ENCODE measurements at places on chromosomes 1 and 21.

- no peak for DNase-seq
Observed at GRCh38 chr1:19385869-19386591, 73.9 kb downstream of the SLC66A1 start.

DNA sequence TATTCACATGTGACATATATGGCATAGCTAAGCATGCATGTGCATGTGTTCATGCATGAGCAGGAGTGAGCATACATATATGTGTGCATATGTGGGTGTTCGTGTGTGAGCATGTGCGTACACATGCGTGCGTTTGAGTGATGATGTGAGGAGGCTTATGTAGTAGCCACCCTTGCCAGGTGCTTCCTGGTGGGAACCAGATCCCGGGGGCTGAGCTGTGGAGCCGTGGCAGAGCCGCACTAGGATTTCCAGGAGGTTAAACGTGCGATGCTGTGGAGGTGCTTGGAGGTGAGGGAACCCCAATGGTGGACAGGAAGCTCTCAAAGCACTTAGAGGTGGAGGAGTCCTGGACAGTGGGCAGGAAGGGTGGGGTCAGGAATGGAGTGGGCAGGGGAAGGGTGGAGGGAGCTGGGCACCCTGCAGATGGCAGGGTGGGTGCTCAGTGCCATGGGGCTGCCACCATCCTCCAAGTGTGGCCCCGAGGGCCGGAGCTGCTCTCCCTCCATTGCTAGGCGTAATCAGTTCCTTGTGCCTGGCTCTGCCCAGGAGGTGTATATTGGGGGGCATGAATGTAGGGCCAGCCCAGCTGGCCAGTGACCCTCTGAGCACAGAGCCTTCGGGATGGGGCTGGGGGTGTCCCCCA, 48.5 kb downstream of the COL18A1 start:
- DNase-seq, result no peak

- DNase-seq, result no peak
Observed at GRCh38 chr1:168907053-168907452, 178.0 kb upstream of the DPT start.

- no peak for DNase-seq
Observed at GRCh38 chr1:247298701-247299100, 33.0 kb downstream of the ZNF496 start.

- DNase-seq, result no peak
Observed at GRCh38 chr1:212675675-212676074, 24.0 kb downstream of the BATF3 start.

GRCh38 chr1:2606396-2606880, 19.9 kb downstream of the PRXL2B start:
- DNase-seq, result no peak

DNA sequence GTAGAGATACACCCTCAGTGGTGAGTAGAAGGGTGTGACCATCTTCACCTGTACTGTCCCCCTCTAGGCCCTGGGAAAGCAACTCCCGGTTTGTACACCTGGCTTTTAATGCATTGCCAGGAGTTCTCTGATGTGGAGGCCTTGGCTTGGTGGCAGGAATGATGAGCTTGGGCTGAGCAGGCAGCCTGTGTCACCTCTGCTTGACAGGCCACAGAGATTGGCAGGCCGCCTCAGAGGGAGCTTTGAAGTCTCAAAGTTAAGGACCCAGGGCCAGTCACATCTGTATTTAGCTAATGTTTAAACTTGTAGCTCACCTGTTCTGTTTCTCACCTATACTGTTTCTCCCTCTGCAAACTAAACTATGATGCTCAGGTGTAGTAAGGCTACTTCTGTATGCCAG, 28.5 kb downstream of the HUNK start:
- no peak for DNase-seq

DNA sequence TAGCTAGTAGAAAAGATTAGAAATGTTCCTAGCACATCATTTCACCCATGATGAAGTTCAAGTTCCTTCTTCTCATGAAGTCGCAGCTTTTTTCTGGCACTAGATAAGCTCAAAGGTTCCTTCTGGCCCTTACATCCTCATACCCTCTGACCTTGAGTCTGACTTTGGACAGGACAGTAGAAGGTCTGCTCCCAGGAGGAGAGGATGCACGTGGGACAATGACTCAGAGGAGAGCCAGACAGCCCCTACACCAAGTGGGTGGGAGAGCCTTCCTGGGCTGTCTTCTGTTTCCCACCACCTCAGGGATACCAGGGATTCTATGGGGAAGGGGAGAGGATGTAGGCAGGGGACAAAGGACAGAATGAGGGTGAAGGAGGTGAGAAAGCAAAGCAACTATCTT, 86.0 kb downstream of the HHIPL2 start:
- DNase-seq, result no peak

GRCh38 chr1:5986018-5986417, 6.2 kb downstream of the NPHP4 start:
- DNase-seq, result no peak

DNA sequence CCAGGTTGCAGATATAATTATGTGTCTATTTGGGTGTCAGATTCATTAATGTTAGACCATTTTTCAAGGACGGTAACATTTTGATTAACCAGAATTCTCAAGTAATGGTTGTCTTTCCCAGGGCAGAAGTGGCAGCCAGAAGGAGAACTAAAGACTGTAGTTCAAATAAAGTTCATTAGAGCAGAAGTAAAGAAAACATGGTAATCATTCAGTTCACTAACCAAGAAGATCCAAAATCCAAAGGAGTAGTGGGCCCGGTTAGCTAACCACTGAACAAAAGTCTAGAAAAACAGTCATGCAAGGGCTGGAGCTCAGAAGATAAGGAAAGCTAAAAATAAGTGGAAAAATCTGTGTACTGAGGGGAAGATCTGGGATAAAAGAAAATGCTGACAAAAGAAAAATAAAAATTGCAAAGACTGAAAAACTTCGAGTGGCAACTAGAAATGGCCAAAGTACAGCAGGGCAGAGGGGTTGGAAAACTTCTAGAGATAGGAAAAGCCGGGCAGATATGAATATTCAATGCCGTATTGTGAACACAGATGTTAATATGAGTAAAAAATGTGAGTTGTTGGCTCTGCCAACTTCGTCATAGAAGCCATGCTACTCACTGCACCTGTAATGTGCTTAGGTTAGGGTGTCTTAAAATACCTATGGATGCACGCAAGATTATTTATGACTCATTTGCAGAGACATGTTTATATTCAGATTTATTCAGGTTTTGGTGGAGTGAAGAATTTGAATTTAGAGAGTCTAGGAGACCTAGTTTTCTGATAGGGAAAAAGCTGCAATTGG, 925.9 kb downstream of the LTN1 start:
- no peak for DNase-seq

DNA sequence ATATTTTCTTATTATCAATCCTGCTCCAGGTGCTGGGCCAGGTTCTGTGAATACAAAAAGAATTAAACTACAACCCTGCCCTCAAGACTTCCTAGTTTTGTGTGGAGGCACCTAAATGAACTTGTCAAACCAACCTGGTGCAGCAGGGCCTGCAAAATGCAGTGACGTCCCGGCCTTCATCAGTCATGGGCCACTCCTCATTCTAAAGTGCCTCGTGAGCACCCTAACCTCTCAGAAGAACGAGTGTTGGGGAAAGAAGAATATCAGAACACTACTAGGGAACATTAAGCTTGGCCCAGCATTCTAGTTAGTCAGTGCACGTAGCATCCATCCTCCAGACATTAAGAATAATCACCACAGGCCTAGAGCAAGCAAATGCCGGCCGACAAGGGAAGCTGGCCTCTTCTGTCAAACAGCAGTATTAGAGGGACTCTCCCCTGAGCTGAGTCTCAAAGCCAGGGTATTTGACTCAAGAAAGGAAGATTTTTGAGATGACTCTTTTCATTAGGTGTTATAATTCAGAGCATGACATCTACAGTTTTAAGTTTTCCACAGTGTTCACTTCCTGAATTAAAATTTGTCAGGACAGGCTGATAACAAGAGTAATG, 137.9 kb downstream of the SLC45A1 start:
- no peak for DNase-seq

DNA sequence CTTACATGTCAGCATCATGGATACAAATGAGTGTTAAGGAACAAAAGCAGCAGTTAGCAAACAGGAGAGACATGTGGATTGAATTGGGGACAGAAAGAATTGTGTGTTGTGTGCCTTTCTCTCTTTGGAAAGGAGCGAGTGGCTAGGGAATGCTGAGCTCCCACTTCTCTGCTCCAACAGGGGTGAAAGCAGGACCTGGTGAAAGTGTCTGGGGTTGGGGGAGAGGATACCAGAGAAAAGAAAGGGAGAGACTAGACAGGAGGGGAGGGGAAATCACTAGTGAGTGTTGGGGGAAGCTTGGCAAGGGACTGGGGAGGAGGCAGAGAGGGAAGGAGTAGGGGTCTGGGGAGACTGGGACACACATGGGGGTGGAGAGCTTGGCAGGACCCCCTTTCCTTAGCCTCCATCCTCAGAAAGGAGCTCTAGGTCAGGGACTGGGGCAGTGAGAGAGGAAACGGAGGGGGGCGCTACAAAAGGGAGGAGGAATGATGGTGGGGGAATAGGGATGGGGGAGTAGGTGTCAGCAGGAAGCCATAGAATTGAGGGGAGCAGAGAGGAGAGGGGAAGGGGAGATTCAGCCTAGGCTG, 2.2 kb downstream of the KIRREL1 start:
- no peak for DNase-seq

GRCh38 chr1:235326719-235327558, 1.0 kb downstream of the ARID4B start:
- peak; percentile 51 for DNase-seq

- DNase-seq, result no peak
Observed at GRCh38 chr21:27132266-27132665, 165.4 kb upstream of the ADAMTS5 start.

DNA sequence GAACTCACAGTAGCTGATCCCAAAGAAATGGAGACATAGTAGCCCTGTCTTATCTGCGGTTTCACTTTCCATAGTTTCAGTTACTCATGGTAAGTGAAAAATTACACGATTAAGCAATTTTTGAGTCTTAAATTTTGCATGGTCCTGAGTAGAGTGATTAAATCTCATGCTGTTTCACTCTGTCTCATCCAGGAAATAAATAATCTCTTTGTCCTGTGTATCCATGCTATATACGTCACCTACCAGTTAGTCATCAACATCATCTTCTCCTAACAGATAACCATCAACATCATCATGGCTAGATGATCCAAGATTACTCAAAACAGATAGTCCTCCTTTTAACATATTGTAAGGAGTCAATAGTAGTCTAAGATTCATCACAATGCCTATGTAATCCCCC, 1589.3 kb downstream of the BRINP3 start:
- no peak for DNase-seq

DNA sequence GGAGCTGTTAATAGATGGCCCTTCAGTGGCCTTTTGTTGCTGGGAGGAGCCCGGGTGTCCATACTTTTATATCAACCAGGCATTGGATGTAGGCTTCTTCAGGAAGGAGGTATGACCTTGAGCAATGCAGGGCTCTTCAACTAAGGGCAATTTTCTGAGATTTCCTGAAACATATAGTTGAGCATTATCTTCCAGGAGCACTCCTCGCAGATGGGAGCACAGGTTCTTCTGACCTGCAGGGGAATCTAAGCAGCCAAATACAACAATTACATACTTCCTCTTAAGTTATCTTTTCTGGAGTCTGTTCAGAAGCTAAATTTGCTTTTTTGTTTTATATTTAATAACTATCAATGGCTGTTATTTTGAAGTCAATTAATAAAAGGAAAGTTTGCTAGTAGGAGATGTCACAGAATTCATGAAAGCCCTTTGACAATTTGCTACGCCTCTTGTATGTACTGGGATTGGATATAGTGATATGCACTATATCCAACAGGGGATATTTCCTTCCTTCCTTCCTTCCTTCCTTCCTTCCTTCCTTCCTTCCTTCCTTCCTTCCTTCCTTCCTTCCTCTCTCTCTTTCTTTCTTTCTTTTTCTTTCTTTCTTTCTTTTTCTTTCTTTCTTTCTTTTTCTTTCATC, 422.6 kb upstream of the NEGR1 start:
- no peak for DNase-seq

DNA sequence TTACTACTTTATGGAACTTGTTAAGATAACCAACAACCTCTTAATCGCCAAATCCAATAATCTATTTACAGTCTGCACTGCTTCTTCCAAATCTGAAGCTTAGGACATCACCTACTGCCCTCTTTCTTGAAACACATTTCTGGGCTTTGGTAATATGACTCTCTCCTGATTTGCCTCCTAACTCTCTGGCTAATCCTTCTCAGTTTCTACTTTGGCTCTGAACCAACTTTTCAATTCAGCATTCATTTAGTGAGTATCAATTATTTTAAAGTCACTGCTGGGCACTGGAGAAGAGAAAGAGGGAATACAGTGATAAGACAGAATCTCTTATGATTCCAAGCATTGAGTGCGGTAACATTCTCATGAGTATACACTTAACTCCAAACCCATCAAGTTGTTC, 275.0 kb downstream of the AKT3 start:
- DNase-seq, result no peak

DNA sequence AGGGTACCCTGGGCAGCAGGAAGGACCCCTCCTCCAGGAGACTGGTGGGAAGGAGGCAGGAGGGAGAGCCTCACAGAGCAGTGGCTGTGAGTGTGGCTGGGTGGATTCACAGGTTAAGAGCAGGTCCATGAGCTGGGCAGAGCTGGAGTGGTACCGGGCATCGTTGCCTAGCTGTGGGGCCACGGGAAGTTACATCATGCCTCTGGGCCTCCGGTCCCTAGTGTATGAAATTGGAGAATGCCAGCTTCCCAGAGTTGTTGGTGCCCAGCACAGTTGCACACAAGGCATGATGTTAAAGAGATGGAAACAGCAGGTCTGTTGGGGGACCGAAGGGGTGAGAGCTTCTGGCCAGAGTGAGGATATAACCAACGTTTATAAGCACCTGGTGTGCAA, 18.5 kb downstream of the FOXO6 start:
- DNase-seq, result no peak

DNA sequence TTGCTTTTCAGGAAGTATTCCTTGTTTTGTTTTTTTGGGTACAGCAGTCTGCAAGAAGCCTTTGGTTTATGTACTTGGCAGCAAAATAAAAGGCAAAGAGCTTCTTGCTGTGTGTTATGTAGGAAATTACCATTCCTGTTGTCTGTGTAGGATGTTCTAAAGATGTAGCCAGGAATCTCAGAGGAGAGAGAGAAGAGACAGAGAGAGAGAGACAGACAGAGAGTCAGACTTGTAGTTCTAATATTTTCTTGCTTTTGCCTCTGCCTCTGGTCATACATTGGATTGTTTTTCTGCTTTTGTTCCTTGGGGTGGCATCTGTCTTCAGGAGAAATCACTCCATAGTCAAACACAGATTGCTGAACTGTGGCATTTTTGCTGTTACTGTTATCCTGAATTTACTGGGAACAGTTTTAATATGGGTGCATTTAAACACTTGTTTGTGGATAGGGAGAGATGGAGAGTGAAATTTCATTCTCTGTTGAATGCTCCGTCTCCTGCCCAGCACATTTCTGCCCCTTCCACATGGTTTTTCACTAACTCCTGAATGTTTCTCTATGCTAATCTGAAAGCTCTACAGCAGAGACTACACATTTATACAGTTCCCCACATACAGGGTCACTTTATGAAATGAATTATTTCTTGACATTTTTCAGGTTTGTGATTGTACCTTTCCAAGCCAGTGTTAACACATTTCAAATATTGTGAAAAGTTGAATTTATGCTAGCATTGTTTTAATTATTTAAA, 49.8 kb downstream of the POU2F1 start:
- DNase-seq, result no peak
